ENCODE measurements at places on chromosomes 11 and 22. TPM values are rescaled to one million over a fixed set of nuclear protein-coding genes. Genes with fewer than 3 reads are reported as not detected.

- no peaks in the 10 kb centered on the region for H3K27me3 ChIP-seq
- peaks cover 19% of the 10 kb centered on the region for H3K4me1 ChIP-seq
- H3K4me3 ChIP-seq: no peak overlapping the region
- no peak overlapping the region for H3K27ac ChIP-seq
Observed at GRCh38 chr22:45788522-45788921, 116.9 kb downstream of the ATXN10 start.

DNA sequence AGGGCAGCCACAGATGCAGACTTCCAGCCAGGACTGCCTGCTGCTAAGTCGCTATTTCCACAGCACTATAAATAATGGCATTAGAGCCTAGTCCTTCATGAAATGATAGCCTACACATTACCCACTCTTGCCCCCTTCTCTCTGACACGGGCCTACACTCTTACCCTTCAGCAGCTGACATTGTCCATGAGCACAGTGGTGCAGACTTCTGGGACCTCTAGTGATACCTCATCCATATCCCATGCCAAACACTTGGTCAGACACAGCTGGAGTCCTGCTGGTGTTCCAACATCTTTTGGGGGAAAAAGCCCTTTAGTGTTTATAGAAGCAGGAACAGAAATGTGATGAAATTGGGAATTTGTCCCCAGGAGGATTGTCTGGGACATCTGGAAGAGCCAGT lies 43.4 kb upstream of the RAB1B start:
- peaks cover 21% of the 10 kb centered on the region for H3K36me3 ChIP-seq
- DNase-seq: no peak
- H3K27me3 ChIP-seq: no peaks in the 10 kb centered on the region
- no peak overlapping the region for H3K4me3 ChIP-seq

DNA sequence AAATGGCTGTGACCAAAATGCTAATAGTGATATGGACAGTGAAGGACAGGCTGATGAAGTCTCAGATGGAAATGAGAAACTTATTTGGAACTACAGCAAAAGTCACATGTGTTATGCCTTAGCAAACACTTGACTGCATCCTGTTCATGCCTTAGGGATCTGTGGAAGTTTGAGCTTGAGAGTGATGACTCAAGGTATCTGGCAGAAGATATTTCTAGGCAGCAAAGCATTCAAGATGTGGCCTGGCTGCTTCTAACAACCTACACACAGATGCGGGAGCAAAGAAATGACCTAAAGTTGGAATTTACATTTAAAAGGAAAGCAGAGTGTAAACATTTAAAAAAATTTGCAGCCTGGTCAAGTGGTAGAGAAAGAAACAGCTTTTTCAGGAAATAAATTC lies 28.1 kb upstream of the CD81 start:
- no peaks in the 10 kb centered on the region for H3K4me1 ChIP-seq
- H3K36me3 ChIP-seq: no peaks in the 10 kb centered on the region
- no peak for DNase-seq
- H3K27ac ChIP-seq: no peak overlapping the region
- no peak overlapping the region for H3K4me3 ChIP-seq

GRCh38 chr11:62851807-62852522 lies 12.6 kb upstream of the WDR74 start:
- peaks cover 60% of the 10 kb centered on the region for H3K36me3 ChIP-seq
- DNase-seq: no peak
- no peaks in the 10 kb centered on the region for H3K27me3 ChIP-seq
- H3K27ac ChIP-seq: peak overlapping the region; percentile 52
- H3K4me1 ChIP-seq: peaks cover 16% of the 10 kb centered on the region

DNA sequence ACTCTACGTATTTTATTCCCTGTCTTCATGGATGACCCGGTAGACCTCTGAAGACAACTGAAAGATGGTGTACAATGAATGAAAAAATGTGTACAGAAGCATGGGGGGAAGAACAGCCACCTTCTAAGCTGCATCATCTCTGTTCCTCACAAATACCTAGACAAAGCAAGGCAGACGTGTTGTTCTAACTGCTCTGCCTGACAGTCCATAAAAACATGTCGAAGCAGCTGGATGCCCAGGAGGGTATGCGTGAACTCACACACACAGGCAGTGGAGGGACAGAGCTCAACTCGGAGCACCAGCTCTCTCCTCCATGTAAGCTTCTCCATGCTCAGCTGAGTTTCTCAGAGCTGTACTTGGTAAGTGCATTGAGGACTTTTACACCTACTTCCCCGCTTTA lies 327.4 kb downstream of the CTTN start:
- no peak overlapping the region for H3K27ac ChIP-seq
- no peaks in the 10 kb centered on the region for H3K4me1 ChIP-seq
- H3K27me3 ChIP-seq: no peaks in the 10 kb centered on the region

Gene ANKRD13D
- 46.2 TPM for total RNA-seq

Gene LPXN
- 7.8 TPM for total RNA-seq

Gene MMP12
- not detected for total RNA-seq

Gene UVRAG
- 16.1 TPM for total RNA-seq

Data from MCF 10A (cell line).